ENCODE measurements at places on chromosomes 11 and 22. TPM values are rescaled to one million over a fixed set of nuclear protein-coding genes. Genes with fewer than 3 reads are reported as not detected.

GRCh38 chr11:123853038-123853437 is 32.4 kb downstream of the TMEM225 start:
- DNase-seq, result no peak

- no peak for DNase-seq
Observed at GRCh38 chr11:58647141-58647699, 24.8 kb downstream of the CNTF start.

- no peak for DNase-seq
Observed at GRCh38 chr11:78542007-78542406, 32.7 kb downstream of the NARS2 start.

GRCh38 chr11:10573556-10573955 is 5.1 kb upstream of the LYVE1 start:
- no peak for DNase-seq

- DNase-seq, result no peak
Observed at GRCh38 chr22:49302150-49302460, 525.6 kb downstream of the BRD1 start.

DNA sequence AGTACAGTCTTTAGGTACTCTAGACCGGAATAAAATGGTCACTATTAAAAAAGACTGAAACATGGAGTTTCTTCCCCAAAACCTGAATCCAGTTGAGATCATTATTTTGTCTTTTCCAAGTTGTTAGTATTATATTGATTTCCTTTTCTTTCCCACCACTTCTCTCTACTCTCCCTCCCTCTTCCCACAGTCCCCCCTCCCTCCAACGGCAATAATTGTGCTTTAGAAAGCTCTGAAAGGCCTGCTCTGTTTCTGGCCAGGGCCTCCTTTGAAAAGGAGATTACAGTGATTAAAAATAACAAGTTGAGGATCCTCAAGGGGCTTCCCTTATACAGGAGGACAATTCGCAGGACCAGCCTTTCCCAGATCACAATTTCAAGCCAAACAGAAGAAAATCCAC is 3.5 kb downstream of the SPON1 start:
- DNase-seq, result no peak

GRCh38 chr22:49308300-49308699 is 519.4 kb downstream of the BRD1 start:
- no peak for DNase-seq

DNA sequence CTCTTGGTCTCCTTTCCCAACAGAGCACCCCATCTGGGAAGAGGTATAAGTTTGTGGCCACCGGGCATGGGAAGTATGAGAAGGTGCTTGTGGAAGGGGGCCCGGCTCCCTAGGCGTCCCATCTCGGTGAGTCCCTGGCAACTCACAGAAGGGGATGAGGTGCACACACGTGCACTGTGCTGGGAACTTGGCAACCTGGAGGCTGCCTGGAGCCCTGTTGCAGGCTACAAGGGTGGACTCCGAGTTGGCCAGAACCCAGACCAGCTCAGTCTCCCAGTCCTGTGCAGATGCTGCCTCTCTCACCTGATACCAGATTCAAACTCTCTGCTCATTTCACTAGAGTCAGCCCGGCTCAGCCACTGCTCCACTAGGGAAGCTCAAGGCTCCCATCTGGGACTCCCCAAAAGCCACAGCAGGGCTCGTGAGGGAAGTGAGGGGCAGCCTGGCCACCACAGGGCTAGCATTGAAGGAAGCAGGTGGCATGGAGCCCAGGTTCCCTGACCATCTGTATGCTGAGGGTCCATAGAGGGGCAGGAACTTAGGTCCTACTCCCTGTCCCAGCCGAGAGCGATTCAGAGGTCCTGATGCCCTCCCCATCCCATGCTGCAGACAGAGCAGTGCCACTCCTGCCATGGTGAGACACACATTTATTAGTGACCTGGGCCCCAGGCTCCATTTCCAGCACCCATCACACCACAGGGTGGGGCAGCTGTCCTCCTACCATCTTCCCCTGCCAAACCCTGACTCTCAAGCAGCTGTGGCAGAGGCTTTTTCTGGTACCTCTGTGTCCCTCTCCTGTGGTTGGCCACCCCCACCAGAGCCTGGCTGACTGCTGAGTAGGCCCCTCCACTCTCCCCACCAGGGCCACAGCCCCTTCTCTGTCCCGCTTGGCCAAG is 4.0 kb downstream of the PRR33 start:
- no peak for DNase-seq

DNA sequence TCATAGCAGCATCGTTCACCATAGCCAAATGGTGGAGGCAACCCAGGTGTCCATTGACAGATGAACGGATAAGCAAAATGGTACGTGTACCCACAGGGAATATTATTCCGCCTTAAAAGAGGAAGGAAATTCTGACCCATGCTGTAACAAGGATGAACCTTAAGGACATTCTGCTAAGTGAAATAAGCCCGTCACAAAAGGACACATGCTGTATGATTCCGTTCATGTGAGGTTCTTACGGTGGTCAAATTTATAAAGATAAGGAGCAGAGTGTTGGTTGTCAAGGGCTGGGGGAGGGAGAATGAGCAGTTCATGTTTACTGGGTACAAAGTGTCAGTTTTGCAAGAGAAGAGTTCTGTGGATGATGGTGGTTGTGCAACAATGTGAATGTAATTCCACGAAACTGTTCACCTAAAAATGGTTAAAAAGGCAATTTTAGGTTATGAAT is 26.3 kb downstream of the APOL1 start:
- no peak for DNase-seq

- no peak for DNase-seq
Observed at GRCh38 chr11:133952199-133953190, 4.3 kb downstream of the IGSF9B start.

DNA sequence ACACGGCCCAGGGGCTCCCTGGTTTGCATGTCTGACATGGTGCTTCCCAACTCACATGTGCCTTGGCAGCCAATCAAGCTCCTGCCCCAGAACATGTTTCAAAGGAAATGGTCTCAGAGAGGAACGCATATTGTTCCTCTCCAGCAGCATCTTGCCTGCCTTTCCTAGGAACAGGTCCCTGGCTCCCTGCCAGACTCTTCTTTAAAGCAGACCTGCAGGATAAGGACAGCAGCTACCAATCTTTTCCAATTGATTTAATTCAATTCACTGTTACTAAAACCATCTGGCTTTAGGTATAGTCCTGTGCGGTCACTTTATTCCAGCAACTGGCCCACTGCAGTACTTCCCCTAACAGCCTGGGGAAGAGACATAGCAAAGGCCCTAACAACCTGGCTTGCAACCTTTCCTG is 79.9 kb downstream of the AMBRA1 start:
- no peak for DNase-seq

- no peak for DNase-seq
Observed at GRCh38 chr11:11960687-11961086, 47.7 kb downstream of the DKK3 start.

DNA sequence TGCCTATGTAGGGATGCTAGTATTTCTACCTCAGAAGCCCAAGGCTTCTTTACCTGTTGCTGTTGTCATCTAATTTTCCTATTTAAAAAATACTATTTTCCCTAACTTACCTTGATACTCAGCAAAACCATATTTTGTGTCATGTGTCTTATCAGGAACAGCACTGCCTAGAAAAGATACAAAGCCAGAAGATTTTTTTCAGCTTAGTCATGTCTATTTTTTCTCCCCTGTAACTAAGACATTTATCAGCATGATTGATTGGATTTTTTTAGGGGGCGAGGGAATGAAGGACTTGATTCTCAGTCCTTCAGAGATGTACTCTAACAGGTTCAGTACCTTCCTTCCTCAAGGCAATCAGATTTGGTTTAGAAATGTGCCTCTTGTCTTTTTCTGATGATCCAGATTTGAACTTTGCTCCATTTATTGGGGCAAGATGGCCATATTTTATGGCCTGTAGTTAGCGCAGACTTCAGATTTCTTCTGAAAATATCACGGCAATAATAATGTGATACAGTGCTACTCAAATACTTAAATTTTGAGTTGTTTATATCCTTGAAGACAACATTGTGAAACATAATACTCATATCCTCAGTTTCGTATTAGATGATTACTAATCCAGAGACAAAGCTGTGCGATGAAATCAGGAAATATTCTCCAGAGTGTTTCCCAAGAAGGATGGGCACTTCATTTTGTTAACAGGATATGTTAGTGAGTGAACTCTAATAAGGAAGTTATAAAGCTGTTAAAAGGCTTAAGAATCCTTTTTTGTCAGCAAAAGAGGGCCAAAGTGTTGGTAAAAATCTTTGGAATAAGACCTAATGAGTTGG is 3.8 kb upstream of the PIK3IP1 start:
- no peak for DNase-seq

Gene UBQLNL
- total RNA-seq, result 0.19 TPM

- DNase-seq, result no peak
Observed at GRCh38 chr11:44264438-44264749, 45.5 kb downstream of the ALX4 start.

DNA sequence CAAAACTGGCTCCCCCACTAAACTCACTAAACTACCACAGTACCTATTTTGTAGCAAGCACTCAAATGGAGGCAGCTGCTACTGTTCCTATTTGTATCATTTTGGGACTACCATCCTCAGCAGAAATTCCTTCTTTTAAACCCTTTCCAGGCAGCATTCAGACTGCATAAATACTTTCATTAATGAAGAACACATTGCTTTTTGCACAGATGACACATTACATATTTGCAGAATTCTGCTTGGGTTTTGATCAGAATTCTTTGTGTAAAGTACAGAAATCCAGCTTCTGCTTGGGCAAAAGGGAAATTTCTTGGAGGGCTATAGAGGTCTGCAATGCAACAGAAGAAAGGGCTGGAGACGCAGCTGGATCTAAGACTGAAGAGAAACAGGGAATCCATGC is 24.2 kb downstream of the RBX1 start:
- DNase-seq, result no peak

Gene OR6T1
- total RNA-seq, result not detected

- no peak for DNase-seq
Observed at GRCh38 chr11:96114178-96115064, 190.5 kb upstream of the MTMR2 start.

- no peak for DNase-seq
Observed at GRCh38 chr11:132579136-132579535, 953.2 kb downstream of the OPCML start.

Gene CELSR1
- total RNA-seq, result 2.8 TPM

Gene BUD13
- total RNA-seq, result 9.7 TPM

GRCh38 chr11:68271023-68271780 is 571 bp downstream of the C11orf24 start:
- DNase-seq, result no peak

Gene ST3GAL4
- total RNA-seq, result 59.3 TPM

Gene OR8G1
- not detected for total RNA-seq

Gene ADM
- total RNA-seq, result 245 TPM

Gene YPEL4
- 1.8 TPM for total RNA-seq

Gene FGF19
- not detected for total RNA-seq

Gene TMEM25
- 19.9 TPM for total RNA-seq

- DNase-seq, result no peak
Observed at GRCh38 chr11:72319261-72319660, 75.3 kb upstream of the PHOX2A start.

DNA sequence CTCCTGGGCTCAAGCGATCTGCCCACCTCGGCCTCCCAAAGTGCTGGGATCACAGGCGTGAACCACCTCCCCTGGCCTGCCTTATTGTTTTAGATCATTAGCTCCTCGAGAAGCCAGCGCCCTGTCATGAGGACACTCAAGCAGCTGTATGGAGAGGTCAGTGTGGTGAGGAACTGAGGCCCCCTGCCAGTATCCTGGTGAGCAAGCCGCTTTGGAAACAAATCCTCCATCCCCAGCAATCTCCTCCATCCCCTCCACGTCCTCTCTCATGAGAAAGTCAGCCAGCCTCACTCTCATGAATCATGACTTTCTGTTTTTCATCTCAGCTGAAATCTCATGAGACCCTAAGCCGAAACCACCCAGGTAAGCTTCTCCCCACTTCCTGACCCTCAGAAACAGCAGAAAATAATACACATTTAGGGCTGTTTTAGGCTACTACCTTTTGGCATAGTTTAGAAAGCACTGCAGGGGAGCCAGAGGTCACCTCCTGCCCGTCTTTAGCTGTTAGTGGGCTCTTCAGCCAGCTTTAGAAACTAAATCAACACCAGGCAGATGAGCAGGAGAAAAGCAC is 56.0 kb downstream of the CTTN start:
- DNase-seq, result no peak

Gene PHLDA2
- 7.1 TPM for total RNA-seq

Gene OR51E2
- total RNA-seq, result not detected

DNA sequence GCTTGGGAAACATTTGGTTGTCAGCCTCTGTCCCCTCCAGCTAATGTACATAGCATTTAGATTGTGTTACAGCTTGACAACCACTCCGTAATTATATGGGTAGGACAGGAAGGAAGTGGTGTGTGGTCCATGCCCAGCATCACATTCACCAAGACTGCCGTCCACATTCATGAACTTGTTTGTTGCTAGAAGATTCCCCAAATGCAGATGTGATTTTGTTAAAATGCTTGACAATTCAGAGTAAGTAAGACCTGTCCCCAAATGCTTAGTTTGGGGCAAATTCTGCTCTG is 1482.7 kb downstream of the TBC1D22A start:
- no peak for DNase-seq

Gene MRGPRX1
- total RNA-seq, result not detected

GRCh38 chr22:29141078-29141688 is 64.5 kb upstream of the EMID1 start:
- DNase-seq, result no peak
